Testis (tissue), 5 donors: ENCODE measurements at places on chromosomes 3 and 15. TPM values are rescaled to one million over a fixed set of nuclear protein-coding genes. Genes with fewer than 3 reads are reported as not detected.

- peaks cover 2% of the 10 kb centered on the region for H3K4me1 ChIP-seq
- H3K27ac ChIP-seq: no peak overlapping the region
- no peaks in the 10 kb centered on the region for H3K27me3 ChIP-seq
- H3K36me3 ChIP-seq: no peaks in the 10 kb centered on the region
- H3K4me3 ChIP-seq: no peak overlapping the region
Measured at GRCh38 chr3:117477214-117477755, 767.7 kb downstream of the TUSC7 start.

DNA sequence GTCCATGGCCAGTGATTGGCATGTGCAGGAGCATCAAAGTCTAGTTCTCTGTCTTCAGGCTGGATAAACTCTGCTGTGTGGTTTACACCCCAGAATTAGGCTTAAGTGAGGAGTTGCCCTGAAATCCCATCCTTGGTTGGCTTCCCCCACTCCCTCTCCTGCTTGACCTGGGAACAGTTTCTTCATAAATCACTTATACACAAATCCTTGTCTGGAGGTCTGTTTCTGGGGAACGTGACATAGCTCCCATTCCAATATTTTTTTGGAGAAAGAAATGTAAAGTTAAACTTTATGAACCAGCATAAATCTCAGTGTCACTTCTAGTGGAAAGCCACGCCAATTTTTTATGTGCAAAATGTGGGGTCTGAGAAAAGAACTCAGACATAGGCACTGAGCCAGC, 98.2 kb downstream of the DCLK3 start:
- H3K27me3 ChIP-seq: no peaks in the 10 kb centered on the region
- H3K36me3 ChIP-seq: no peaks in the 10 kb centered on the region
- H3K4me1 ChIP-seq: no peaks in the 10 kb centered on the region
- DNase-seq: no peak
- no peak overlapping the region for H3K4me3 ChIP-seq
- no peak overlapping the region for H3K27ac ChIP-seq

Gene KNG1
- 0.31 TPM for total RNA-seq

- H3K36me3 ChIP-seq: no peaks in the 10 kb centered on the region
- H3K4me1 ChIP-seq: no peaks in the 10 kb centered on the region
- no peaks in the 10 kb centered on the region for H3K27me3 ChIP-seq
- DNase-seq: no peak
Measured at GRCh38 chr15:39833515-39833981, 50.9 kb upstream of the FSIP1 start.

Gene SLC12A1
- total RNA-seq: 0.55 TPM
